ENCODE measurements at places on chromosomes 13 and 19.

GRCh38 chr13:65907666-65908525, 1322.2 kb downstream of the PCDH9 start:
- DNase-seq, result no peak

DNA sequence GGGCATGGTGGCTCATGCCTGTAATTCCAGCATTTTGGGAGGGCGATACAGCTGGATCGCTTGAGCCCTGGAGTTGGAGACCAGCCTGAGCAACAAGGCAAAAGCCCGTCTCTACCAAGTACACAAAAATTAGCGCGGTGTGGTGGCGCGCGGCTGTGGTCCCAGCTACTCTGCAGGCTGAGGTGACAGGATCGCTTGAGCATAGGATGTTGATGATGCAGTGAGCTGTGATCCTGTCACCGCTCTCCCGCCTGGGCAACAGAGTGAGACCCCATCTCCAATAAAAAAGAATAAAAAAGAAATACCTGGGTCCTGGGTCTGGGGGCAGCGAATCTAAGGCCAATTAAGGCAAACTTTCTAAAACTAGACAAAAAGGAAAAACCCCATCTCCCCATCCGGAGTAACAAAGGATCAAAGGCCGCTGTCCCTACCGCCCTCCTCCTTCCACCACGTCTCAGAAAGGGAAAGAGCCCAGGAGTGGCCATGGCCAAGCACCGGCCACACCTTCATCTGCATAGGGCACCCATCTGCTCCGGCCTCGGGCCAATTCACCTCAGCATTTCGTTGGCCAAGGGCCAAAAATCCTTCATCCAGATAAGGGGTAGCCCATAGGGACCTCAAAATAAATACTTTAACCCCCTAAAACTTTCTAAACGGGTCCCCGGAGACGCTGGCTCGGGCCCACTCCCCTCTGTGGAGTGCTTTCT, 851 bp downstream of the ZNF320 start:
- DNase-seq, result no peak

DNA sequence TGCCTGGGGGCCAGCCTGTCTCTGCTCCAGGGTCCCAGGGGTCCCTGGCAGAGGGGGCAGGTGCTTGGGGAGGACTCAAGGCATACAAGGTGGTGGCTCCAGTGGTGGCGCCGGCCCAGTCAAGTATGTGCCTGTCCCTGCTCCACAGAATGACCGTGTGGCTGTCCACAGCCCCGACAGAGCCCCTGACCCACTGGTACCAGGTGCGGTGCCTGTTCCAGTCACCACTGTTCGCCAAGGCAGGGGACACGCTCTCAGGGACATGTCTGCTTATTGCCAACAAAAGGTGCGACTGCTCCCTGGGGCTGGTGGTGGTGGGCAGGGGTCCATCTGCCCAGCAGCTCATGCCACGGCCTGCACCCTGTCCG, 8.2 kb downstream of the YIPF2 start:
- DNase-seq, result no peak

DNA sequence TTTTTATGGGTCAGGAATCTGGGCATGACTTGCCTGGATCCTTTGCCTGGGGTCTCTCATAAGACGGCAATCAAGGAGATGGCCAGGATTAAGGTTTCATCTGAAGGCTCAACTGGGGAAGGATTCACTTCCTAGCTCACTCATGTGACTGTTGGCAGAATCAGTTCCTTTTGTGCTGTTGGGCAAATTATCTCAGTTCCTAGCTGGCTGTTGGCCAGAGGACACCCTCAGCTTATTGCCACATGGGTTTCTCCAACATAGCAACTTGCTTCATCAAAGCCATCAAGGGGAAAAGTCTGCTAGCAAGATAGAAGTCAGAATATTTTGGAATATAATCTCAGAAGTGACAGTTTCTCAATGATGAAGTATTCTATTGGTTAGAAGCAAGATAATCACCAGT, 12.2 kb upstream of the EVI5L start:
- DNase-seq, result no peak

GRCh38 chr13:54110597-54110996, 1082.0 kb downstream of the OLFM4 start:
- no peak for DNase-seq

DNA sequence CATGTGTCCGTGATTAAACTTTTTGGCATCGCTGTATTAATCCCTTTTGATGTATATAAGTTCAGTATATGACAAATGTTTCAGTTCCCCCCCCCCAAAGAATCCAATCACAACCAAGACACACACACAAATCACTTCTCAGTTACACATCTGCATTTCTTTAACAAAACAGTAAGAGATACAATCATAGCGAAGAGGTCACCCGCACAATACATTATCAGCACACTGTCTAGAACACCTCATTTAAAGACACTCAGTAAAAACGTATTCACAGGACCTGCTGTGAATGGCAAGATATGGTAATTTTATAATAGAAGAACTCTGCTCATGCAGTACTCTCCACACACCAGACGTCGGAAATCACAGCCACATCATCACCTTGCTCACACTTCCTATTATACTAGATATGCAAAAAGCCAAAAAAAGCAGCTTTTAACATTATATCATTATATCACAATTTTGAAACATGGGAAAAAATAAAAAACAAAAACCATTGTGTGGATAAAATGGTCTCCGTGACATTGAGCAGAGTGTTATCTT, 71.4 kb upstream of the XPO4 start:
- no peak for DNase-seq

GRCh38 chr13:110450016-110450900, 111.3 kb downstream of the RAB20 start:
- DNase-seq, result no peak

DNA sequence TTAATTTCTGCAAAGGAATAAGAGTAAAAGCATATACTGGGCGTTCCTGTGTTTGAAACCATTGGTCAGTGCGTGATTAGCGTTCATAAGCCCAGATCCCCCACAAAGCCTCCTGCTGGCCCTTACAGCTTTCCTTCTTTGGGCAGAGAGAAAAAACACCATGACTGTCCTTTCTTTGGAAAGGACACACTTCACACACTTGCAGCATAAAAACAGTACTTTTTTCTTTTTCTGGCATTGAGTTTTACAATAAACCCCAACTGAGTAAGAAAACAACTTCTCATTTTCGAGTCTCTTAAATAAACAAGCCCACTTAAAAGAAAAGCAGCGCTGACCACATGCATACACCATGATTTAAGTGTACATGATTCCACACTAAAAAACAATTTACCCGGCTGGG, 35.8 kb downstream of the SMAD9 start:
- DNase-seq, result no peak

- no peak for DNase-seq
Observed at GRCh38 chr19:10450853-10451609, 30.7 kb downstream of the PDE4A start.

- no peak for DNase-seq
Observed at GRCh38 chr19:16180611-16181010, 4.6 kb upstream of the FAM32A start.

GRCh38 chr19:52369559-52370340, at the start of gene ZNF880:
Gene ZNF880 (plus strand): TSS chr19:52369923. CDS start chr19:52369966, 43 bp downstream.
- peak; percentile 85 for DNase-seq

- DNase-seq, result no peak
Observed at GRCh38 chr13:57740719-57741118, 109.2 kb downstream of the PCDH17 start.

GRCh38 chr19:17616961-17617806, 61.7 kb downstream of the COLGALT1 start:
- no peak for DNase-seq

DNA sequence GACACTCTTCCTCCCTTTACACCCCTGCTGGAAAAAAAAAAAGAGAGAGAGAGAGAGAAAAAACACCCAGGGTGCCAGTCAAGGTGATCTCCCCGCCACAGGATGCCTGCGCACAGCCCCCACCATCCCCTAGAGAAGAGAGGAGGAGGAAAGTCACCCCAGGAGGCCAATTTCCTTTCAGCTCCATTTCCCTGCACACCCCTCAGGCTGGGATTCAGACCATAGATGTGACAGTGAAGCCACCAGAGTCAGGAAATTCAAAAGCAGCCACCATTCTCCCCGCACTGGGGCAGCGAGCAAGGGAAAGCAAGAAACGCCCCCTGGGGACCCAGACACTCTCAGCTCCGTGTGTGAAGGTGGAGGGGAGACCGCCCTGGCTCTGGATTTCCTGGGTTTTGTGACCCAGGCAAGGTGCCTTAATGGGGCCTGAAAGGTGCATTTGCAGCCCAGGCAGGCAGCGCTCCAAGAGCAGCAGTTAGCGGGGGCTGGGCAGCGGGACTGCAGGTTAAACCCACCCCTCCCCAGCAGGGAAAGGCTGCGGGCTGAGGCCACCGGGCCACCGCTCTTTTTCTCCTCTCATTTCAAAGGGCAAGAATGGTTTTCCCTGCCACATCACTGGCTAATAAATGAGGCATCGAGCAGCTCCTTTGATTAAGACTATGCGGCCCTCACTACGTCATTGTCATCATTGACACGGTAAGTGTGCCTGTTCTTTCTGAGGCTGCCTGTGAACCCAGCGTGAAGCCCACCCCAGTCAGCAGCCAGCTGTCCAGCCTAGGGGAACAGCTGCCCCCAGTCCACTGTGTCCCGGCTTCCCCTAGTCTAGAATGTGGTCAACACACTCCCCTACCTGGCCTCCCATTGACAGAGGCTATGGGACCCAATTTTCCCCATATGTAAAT, 83.8 kb upstream of the TM9SF2 start:
- no peak for DNase-seq

- no peak for DNase-seq
Observed at GRCh38 chr13:95763601-95764000, 86.7 kb downstream of the DNAJC3 start.

DNA sequence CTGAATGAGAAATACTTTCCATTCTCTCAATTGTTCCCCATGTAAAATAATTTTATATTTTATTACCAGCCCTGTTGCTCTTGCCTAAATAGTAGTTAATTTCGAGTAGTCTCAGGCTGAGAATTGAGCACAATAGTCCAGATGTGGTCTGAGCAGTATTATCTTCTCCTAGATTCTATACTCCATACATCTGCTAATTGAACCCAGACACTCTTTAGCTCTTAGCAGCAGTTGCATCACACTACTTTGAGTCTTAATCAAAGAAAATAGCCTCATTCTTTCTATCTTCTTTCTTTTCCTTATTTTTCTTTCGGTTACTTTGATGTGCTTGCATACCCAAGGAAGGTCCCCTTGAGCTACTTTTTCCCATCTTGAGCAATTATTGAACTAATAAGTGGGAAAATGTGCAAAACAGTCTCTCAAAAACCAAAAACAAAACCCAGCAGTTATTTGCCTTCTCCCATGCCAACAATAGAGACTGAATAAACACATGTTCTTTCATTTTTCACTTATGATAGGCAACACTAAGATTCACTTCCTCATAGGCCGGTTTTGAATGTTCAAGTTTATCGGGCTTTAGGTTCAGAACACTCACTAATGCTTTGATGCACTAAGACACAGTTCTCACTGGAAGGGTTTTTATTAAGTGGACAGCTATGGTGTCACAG, 204.5 kb downstream of the POU4F1 start:
- DNase-seq, result no peak

- DNase-seq, result no peak
Observed at GRCh38 chr19:28020619-28021258, 1192.2 kb downstream of the UQCRFS1 start.

DNA sequence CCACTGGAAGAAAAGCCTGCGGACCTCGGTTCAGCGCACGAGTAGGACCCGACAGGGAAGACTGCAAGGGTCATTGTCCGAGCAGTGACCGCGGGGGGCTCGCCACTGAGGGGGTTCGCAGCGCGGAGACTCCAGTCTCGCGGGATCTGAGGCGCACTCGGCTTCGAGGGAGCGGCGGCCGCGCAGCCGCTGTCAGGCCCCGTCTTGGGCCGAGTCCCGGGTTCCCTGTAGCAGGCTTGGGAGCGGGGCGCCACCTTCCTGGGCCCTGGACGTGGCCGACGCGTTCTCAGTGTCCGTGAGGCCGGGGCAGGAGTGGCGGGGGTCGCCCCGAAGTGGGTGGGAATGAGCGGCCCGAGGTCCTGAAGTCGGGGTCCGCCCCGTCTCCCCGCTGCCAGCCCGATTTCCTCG, 474 bp upstream of the FAM174C start:
- DNase-seq, result no peak

GRCh38 chr13:75443356-75443958, 38.5 kb downstream of the TBC1D4 start:
- DNase-seq, result no peak

DNA sequence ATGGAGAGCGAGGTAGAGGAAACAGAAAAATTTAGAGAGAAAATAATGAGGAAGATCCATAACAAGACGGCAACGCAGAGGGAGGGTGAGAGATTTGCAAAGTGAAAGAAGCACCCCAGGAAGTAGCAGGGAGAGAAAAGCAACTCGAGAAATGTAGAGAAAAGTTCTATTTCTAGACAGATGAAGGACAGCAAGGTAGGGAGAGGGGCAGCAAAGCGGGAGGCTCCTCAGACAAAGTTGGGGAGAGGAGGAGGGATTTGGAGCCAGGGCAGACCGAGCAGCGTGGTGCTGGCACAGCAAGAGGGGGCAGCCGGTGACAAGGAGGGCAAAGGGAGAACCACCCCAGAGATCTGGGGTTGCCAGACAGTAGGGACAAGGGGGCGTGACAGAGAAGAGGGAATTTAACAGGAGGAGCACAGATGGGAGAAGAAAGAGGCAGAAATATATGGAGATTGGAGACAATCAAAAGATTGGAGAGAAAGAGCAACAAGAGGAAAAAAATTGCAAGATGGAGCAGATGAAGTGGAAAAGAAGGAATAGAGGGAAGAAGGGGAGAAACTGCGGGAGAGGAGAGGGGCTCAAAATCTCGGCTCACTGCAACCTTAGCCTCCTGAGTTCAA, 989 bp downstream of the ZNF766 start:
- DNase-seq, result no peak

DNA sequence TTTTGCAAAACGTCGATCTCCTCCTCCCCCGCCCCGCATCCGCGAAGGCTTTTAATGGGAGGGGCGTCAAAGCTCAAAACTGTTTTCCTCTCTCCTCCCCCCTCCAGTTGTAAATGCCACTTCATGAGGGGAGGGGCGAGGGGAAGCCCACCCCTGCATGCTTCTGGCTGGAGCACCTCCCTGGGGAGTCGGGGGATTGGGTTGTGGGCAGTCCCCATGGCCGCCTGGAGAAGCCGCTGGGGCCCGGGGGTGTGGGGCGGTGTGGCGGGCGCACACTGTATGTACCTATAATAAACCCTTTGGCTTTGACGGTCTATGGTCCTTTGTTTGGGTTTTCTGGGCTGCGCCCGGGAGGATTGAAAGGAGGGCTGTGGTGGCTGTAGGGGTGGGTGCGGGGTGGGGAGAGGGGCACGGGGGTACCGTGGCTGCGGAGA, 505 bp upstream of the SHKBP1 start:
- DNase-seq, result no peak

DNA sequence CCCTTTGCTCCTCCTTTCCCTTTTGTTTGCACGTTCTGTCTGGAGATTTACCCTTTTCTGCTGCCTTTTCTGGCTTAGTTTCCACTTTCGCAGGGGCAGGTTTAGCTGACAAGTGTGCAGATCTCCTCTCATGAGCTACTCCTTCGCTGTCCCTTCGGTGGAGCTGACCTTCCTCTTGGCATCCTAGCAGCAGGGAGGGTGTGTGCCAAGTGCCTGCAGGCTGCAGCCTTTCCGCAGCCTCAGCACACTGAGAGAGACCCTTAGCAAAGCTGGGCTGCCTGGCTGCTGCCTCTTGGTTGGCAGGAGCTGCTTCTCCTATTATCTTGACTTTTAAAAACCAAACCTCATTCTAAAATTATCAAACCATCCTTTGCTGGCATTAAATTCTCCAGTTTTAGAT, 132.5 kb downstream of the DNAJC3 start:
- DNase-seq, result no peak
